Posterior cingulate gyrus (tissue), 11 donors: ENCODE measurements at places on chromosomes 16 and 17.

DNA sequence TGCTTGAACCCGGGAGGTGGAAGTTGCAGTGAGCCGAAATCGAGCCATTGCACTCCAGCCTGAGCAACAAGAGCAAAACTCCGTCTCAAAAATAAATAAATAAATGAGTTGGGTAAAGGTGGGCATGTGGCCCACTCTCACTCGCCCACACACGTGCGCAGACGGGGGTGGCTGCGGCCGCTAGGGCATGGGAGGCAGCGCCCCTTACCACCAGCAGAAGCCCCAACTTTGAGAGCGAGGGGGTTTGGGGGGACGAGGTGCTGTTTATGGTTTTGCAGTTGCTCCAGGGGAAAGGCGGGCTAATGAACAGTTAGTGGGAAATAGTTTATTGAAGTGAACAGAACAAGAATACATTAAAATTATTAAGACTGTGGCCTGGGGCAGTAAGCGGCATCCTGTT, 14.9 kb upstream of the RBFOX3 start:
- no peak for DNase-seq

- DNase-seq, result no peak
Observed at GRCh38 chr17:57187391-57187790, 68.9 kb upstream of the MSI2 start.

DNA sequence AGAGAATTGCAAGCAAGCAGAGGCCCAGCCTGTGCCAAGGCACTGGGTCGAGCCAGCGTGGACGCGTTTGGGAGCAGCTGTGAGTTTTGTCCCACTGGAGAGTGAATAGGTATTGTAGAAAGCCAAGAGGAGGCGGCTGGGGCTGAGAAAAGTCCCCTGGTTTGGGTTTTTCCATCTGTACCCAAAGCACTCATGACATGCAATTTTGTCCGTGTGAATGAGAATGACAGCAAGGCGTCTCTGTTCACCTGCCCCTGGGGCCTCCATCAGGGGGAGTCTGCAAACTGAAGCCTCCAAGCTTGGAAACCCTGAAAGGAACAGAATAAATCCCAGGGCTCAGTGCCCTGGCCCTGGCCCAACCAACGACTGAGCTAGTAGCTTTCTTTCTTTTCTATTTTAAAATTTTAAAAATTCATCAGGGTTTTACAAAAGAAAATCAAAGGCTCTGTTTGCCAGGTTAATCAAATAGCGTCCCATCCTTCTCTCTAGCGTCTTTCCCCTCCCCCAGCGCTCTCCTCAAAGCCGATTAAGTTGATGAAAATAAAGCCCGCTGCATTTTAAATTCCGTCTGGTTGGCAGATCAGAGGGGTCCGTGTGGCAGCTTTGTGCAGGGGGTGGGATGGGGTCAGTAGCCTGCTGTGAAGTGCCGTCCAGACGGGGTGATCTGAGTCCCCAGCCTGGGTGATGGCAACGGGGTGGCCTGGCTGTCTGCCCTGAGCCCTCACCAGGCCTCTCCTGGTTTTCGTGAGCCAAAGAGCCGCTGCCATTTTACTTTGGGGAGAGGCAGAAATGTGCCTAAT, 171.0 kb downstream of the KATNIP start:
- DNase-seq, result peak; percentile 86

DNA sequence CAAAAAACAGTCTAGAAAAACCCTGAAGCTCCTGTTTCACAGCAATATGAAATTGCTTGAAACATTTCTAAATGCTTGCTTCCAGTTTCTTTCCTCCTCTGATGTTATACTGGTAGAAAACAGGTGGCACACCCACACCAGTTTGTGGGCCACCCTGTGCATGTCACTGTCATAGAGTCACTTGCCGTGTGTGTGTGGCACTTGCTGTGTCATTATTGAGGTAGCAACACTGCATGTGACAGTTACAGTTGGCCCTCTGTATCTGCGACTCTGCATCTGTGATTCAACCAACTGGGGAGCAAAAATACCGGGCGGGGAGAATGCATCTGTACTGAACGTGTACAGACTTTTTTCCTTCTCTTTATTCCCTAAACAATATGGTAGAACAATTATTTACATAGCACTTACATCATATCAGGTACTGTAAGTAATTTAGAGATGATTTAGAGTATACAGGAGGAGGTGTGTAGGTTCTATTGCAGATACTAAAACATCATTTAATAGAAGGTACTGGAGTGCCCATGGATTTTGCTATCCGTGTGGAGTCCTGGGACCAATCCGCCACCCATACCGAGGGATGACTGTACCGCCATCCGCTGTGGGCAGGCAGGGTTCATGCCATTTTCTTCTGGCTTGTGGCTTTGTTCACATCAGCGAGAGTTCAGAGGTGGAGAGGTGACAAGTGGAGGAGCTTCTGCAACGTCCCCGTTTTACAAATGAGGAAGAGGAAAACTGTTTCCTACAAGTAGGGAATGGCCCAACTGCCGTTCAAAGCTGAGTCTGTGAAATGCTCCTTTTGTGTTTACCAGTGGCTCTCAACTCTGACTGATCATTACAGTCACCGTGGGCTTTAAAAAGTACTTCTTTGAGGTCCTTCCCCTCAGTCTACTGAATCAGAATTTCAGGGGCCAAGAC, 373.7 kb downstream of the SNX29 start:
- no peak for DNase-seq

- peak; percentile 81 for DNase-seq
Observed at GRCh38 chr16:84511180-84511800, 6.8 kb upstream of the MEAK7 start.

DNA sequence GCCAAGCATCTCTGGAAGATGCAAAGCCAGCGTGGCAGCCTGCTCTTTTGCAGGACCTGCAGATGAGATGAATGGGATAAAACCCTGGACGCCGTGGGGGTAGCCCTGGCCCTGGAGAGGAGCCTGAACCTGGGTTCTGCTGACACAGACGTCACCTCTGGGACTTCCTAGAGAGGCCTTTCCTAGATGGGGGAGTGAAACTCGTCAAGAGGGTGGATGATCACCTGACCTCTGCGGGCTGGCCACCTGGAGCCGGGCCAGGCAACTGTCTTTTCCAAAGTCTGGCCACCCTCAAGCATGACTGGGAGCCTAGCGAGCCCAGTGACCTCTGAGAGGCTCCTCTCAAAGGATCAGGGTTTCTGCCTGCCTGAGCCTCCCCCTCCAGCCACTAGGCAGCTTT, 529.0 kb downstream of the KCNJ18 start:
- DNase-seq, result no peak

DNA sequence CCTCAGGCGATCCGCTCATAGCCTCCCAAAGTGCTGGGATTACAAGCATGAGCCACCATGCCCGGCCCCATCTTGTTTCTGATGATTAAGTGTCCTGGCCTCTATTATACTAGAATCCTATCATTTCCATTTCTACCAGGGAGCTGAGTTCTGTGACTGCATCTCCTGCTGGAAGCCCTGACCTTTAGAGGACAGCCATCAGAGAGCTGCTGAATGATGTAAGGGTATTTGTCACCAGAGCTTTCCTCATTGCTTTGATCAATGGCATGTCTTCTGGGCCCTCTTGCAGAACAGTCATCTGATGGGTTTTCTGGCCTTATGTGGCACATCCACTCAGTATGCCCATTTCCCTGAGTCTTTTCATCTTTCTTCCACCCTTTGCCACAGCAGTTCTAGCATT, 39.9 kb downstream of the PSMD12 start:
- DNase-seq, result no peak

DNA sequence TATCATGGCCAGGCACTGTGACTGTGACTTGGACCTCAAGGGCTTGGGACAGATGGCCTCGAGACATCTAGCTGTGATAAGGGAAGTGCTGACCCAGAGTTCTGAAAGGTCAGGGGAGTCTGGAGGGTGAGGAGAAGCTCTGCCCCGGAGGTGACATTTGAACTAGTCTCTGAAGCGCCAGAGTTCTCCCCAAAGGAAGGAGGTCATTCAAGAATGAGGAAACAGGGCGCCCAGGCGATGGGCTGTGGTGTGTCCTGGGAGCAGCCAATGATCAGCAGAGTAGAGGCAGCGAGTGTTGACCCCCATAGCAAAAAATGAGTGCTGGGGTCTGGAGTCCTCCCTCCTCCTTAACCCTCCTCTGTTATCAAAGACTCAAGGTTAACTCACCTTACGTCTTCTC, 4.9 kb downstream of the STARD3 start:
- no peak for DNase-seq
